ENCODE measurements at places on chromosomes 6 and 20.

DNA sequence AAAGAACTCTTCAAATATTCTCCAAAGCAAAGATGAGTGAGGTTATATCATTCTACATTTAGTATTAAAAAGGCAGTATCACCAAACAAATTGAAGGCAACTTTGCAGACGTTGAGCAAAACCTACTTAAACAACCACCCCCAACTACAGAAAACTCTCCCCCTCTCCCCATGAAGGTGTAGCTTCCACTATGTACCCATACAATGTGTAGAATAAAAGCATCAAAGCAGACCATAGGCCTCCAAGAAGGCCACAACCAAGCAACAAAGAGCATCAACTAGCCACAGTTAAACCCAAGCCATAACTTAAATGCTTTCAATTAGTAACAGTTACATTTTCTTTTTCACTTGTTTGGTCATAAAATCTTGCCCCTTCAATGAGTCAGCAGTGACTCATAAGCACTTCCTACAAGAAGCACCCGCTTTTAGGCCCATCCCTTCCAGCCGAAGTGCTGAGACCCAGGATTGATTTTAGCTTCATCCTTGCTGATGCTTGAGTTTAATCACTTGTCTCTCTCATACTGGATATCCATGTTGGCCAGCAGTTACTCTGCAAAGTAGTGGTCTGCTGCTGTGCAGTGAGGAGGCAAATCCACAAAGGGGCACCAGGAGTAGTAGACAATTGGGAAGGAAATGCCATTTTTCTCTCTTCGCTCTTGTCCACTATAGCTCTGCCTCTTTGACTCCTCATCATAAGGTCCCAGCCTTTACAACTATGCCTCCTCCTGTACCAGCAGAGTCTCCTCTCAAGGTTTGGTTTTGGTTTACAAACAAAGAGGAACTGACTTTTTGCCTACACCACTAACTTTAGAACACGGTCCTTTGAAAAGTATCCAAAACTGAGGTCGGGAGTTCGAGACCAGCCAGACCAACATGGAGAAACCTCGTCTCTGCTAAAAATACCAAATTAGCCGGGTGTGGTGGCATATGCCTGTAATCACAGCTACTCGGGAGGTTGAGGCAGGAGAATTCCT lies 8.4 kb upstream of the NUP153 start:
- no peak for DNase-seq

DNA sequence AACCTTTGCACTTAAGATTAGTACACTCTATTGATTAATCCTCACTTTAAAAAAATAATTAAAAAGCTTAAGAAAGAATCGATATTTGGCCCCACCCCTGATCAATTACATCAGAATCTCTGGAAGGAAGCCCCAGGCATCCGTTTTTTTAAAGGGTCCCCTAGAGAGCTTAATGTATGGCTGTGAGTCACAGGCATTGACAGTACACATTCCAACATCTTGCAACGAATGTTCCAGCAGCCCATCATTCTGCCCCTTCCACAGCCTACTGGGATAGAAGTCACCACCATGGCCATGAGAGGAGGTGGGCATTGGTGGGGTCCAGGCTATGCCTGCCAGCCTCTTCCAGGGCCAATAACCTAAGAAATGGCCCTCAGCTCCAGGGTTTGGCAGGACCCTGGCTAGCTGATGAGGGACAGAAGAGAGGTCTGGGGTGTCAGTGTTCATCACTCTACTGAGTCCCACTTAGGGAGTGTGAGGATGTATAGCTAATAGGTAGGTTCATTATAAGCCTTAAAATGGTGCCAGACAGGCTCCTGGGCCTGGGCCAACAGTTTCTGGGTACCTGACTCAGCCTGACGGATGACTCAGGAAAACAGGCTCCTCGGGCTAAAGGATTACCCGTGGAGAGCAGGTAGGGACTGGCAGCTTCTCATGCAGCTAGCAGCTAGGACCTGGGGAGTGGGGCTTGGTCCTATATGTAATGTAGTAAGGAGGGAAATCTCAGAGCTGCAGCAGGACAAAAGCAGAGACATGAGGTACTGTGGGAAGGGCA lies 40.4 kb downstream of the MDGA1 start:
- DNase-seq: no peak

DNA sequence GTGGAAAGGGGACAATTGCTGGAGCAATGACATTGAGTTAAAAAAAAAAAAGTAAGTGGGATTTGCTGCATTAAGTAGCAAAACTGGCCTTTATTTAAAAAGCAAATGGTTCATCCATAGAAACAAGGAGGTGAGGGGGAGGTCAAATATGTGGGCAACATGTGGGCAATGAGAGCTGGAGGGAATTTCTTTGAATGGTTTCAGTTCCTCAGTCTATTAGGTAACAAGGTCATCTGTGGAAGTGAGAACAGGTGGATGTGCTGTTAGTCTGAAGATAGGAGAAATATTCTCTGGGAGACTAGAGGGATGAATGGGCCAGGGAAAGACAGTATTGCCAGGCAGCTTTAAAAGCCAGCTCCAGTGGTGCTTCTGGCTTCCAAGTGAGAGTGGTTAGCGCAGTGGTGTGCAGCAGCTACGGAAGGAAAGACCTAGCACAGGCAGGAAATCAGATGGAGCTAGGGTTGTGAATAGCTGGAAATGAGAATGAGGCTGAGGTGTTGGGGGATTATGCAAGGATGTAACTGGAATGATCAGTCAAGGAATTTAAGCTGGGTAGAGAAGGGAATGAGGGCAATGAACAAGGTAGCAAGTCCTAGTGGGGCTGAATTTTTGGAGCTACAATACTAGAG lies 727.6 kb downstream of the PTPRT start:
- no peak for DNase-seq

DNA sequence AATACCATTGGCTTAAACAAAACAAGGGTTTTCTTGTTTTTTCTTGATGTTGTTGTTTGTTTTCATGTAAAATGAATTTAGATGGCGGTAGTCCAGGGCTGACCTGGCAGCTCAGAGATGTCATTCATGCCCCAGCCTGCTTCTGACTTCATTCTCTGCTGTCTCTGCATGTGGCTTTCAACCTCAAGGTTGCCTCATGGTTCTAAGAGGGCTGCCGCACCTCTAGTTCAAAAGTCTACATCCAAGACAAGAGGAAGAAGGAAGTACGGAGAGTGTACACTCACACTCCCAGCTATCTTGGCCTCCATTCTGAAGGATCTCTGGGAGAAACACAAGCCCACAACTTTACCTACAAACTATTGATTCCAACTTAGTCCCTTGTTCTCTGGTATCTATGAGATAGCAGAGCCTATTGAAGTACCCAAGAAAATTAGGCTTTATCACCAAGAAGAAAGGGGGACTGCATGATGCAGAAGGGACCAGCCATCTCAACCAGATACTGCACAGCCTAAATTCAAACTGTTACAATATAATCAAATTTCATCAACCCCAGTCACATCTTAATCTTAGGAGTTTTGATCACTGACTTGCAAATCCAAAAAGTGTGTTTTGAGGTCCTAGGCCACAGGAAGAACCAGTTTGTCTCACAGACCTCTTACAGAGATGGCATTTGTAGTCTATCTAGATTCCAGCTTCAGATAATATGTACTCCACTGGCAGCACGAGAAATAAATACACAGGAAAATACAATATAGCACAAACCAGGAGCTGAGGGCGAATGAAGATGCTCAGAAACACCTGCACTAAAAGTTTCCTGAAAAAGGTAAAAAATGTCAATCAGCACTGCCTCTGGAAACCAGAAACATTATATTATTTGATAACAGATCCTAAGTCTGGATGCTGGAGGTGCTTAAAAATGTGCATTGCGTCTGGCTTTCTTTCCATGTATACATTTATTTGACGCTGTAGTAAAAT lies 866 bp upstream of the BTN3A3 start:
- no peak for DNase-seq

- DNase-seq: no peak
Measured at GRCh38 chr6:155026706-155027045, 31.6 kb downstream of the TIAM2 start.

GRCh38 chr20:58877050-58877975 lies 24.8 kb downstream of the GNAS start:
- no peak for DNase-seq

DNA sequence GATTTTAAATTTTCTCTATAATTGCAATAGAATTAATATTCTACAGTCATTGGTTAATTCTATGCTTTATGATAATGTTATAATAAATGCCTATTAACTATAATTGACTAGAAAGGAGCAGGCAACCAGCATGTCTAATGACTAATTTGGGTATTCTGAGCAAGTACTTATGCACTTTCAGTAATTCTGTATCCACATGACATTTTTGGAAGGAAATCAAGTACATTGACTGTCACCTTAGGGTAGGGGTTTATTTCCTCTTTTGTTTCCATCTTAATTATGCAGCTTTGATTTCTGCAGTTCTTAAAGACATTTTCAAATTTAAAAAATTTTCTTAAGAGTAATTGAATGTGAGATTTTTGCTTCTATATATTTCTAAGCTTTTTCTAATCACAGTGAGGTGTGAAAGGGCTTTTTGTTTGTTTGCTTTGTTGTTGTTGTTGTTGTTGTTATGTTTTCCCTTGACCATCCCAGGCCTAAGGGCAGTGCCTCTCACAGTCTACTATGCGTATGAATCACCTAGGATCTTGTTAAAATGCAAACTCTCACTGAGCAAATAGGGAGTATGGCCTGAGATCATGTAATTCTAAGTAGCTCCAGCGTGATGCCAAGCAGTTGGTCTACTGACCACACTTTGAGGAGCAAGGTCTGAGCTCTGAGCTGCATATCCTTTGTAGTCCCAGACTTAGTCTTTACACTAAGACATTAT lies 467.1 kb upstream of the RNF217 start:
- no peak for DNase-seq

DNA sequence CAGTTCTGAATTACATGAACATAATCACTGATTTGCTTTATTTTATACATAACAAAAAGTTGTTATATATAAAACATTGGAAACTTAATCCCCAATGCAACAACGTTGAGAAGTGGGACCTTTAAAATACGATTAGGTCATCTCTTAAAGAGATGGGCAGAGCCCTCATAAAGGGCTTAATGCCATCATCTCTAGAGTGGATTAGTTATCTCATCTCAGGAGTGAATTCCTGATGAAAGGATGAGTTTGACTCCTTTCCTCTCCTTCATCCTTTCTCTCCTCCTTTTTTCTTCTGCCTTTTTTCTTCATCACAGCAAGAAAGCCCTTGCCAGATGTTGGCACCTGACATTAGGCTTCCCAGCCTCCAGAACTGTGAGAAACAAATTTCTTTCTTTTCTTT lies 13.9 kb downstream of the HLA-DOA start:
- no peak for DNase-seq

GRCh38 chr6:47247227-47247797 lies 62.4 kb downstream of the TNFRSF21 start:
- peak; percentile 37 for DNase-seq

DNA sequence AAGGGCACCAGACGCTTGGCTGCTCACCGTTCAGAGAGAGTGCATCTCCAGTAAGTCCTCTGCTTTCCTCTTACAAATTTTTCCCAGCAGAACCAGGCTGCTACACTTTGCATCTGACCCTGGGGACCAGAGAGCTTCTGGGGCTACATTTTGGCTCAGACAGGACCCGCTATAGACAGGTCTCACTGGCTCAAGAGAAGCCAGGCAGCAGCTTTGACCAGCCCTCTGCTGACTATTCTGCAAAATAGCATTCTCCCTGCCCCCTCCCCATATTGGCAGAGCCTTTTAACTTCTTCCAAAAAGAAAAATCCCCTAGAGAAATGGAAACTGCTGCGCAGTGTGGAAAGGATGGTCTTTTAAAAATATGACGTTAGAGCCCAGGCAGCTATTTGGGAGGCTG lies 37.2 kb downstream of the CPXM1 start:
- DNase-seq: no peak

DNA sequence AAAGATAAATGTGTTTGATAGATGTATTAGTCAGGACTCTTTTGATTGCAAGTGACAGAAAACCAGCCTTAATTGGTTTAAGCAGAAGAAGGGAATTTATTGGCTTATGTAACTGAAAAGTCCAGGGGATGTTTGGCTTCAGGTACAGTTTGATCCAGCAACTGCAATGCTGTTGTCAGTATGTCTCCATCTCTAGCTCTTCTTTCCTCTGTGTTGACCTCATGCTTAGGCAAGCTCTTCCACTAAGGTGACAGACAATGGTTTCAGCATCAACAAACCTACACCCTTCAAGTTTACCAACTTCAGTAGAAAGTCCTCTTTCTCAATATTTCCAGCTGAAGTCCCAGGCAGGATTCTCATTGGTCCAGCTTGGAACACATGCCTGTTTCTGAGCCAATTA lies 28.1 kb upstream of the ARFGEF2 start:
- no peak for DNase-seq

GRCh38 chr20:49845060-49845459 lies 32.4 kb downstream of the SLC9A8 start:
- DNase-seq: no peak

GRCh38 chr6:13072686-13073347 lies 255.5 kb downstream of the TBC1D7 start:
- no peak for DNase-seq
